Left kidney (tissue), 8 donors: ENCODE measurements at places on chromosomes 7 and 10.
A peak's percentile ranks its signal among the peaks of the same experiment; 100 is the strongest.

GRCh38 chr10:1063232-1063865 is 7.2 kb downstream of the WDR37 start:
- DNase-seq = no peak

DNA sequence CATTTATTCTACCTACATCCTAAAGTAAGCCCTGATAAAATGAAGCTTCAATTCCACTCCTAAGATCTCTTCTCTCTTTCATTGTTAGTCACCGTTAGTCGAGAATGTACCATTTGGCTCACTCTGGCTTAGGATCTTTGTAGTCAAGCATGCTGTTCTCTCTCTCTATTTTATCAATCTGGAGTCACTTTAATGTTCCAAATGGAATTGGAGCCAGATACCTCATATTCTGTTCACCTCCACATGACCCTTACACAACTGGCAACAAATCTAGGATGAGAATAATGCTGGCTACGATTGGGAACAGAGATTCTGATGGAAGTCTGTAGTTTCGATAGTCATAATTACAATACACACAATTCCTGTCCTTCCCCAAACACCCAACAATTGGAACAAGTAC is 213.7 kb downstream of the TWIST1 start:
- DNase-seq = no peak

DNA sequence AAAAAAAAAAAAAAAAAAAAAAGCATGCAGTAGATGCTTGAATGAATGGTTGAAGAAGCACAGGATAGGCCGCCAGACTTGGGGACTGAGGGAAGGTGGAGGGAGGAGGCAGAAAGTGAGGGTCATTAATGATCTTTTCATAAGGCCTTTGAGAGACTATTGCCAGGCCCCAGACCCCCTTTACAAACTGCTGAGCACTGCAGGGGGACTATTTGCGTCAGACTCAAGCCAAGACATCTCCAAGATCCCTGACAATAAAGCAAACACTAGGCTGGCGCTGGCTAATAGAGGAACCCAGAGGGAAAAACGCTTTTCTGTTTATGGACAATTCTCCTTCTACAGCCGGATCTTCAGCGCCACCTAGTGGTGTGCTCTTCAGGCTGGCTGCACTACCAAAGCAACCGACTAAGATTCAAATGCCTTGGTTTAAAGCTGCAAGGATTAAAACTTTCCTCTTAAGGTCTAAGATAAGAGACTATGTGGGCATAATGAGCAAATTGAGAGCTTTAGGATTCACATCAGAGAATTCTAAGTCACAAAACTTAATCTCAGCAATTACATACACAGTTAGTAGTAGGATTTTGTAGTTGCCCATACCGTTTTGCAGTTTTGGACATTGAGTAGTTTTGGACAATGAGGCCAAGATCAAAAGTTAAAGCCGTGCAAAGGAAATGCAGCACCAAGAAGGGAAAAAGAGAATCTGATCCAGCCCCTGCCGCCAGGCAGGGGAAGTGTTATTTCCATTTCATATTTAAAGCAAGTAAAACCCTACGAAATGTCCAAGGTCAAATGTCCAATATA is 17.9 kb upstream of the AGK start:
- peak; percentile 83 for DNase-seq

GRCh38 chr10:46308113-46308415 is 21.3 kb downstream of the ANTXRL start:
- no peak for DNase-seq

DNA sequence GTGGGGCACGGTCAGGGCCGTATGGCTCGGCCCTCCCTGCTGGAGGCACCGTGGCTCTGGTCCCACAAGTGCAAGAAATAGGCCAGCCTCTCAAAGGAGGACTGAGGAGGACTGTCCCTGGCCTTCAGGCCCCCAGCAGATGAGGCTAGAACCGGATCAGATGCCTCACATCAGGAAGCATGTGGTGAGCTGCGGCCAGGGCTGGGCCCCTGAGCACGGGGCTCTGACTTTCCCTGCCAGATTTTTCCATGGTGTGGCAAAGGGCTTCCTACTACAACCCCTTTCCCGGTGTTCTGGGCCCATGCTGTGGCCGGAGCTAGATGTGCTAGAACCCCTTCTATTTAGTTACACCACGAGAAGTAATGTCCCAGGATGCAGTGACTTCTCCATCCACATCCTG is 100.4 kb downstream of the TCERG1L start:
- DNase-seq = no peak

DNA sequence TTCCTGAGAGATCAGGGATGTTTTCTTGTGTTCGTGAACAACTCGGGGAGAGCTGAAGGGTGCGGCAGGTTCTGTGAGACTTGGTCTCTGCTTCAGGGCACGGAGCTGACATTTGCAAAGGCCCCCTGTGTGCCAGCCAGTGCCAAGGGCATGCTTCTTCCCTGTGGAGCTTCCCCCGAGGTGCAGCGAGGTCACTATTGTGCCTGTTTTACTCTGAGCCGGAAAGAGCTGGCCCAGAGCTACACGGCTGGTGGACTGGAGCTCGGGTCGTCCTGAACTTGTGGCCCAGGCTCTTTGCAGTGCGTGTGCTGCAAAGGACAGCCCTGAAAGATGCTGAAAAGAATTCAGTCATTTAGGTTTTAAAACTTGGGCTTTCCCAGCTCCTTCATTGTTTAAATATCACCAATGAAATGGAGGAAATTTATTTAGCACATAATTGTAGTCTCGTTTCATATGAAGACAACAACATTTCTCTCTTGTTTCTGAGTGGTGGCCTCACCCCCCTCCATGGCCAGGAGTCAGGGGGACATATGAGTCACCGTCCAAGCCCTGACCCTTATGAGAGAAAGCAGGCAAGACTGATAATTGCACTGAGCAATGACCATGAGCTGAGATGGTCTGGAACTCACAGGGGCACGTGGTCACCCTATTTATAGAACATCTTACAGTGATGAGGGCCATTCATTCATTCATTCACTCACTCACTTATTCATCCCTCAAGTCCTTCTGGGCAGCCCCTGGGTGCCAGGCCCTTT is 102.6 kb downstream of the PTPRE start:
- DNase-seq = no peak

- DNase-seq = no peak
Observed at GRCh38 chr7:776992-777727, 50.1 kb upstream of the PRKAR1B start.

DNA sequence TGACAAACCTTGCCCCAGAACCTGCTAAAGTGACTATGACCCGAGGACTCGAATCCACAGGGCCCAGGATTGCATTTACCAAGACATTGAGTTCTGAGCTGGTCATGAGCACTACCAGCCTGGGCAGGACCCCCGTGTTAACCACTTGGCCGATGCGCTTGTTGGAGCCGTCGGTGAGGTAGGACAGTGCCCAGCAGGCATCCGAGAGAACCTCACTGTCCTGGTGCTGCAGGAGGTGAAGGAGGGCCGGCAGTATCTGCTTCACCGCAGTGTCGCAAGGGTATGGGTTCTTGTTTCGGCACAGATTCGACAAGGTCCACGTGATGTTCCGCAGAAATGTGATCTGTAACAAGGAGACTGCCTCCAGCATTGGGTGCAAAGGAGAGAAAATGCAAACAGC is 19.7 kb downstream of the KPNA7 start:
- DNase-seq = no peak

DNA sequence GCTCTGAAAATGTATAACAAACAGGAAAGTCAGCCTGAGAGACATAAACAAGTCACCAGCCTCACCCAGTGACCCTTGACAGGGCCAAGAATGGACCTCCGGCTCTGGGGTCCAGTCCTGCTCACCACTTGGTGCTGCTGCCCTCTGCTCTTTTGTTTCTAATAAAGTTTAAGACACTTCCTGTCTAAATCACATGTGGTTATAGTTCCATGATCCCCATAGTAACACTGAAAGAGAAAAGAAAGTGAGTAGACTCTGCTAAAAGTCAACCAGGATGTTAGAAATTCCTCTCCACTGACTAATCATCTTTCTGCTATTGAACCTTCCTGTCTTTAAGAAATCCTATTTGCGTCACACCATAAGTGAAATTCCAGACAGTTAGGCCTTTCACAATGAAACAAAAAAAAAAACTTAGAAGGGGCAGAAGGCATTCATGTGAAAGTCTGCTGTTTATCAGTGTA is 179.2 kb upstream of the BET1 start:
- DNase-seq = peak; percentile 33

- peak; percentile 10 for DNase-seq
Observed at GRCh38 chr10:104028146-104028545, 57.5 kb downstream of the COL17A1 start.

DNA sequence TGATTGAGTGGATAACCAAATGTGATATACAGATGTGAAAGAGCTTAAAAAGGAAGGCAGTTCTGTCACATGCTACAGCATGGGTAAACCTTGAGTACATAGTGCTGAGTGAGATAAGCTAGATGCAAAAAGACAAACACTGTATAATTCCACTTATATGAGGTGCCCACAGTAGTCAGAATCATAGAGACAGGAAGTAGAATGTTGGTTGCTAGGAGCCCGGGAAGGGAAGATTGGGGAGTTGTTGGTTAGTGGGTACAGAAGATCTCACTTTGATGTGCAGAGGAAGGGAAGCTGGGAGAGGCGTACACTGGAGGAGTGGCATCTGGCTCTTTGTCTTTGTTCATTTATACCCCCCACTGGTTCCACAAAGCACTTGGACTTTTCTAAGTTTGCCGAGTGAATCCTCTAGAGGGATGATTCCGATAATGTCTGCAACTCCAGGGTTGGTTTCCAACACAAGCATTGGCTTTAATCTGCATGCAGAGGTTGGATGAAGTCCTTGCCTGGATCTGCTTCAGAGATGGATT is 39.5 kb downstream of the TSPAN14 start:
- no peak for DNase-seq

DNA sequence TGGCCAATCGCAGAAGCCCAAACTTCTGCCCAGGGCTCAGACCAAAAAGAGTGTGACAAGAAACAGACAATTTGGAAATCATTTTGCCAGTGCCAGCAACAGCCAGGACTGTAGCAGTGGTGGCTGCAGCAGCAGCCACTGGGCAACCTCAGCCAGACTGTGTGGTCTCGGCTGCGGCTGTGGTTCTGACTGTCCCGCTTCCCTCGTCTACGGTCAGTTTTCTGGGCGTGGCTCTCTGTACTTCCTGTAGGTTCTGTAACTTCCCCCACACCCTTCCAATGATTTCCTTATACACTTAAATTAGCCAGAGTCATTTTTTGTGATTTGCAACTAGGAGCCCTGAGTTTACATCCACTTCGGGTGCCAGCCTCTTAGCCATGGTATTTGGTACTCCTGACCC is 39.9 kb downstream of the CYTH3 start:
- DNase-seq = no peak

DNA sequence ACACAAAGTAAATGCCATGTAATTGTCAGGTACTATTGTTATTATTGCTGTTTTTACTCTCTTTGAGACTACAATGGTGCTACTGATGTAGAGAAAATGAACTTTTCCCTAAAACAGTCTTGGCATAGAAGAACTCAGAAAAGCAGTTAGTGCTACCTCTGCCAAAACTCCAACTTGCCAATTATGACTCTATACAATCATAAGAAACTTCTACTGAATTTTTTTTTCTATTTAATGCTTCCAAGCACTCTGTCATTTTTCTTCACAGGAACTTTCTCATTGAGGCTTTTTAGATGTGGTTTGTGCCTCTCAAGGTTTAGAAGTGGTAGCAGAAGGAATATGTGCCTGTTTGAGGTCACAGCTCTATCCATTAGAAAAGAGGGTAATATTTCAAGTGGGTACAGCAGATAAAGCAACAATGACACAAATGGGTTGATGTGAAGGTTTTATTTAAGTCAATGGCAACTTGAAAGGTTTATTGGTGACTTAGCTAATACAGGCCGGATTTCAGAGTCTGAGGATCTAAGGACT is 64.0 kb upstream of the FERD3L start:
- DNase-seq = no peak

DNA sequence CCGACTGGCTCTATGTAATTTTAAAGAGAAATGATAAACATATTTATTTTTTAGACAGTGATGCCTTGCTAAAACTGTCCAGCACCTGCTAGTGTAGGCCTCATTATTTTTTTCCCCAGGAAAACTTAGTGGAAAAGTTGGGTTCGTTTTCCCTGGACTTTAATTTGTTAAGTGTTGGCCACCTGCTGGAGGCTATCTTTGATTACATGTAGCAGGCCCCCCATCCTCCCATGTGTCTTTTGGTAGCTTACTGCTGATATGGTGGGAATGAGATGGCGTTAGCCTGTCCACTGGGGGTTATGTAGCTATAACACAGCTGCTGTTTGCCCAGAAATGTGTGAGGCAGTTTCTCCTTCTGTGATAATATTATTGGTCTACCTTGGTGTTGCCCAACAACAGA is 265.0 kb downstream of the SORCS3 start:
- no peak for DNase-seq

DNA sequence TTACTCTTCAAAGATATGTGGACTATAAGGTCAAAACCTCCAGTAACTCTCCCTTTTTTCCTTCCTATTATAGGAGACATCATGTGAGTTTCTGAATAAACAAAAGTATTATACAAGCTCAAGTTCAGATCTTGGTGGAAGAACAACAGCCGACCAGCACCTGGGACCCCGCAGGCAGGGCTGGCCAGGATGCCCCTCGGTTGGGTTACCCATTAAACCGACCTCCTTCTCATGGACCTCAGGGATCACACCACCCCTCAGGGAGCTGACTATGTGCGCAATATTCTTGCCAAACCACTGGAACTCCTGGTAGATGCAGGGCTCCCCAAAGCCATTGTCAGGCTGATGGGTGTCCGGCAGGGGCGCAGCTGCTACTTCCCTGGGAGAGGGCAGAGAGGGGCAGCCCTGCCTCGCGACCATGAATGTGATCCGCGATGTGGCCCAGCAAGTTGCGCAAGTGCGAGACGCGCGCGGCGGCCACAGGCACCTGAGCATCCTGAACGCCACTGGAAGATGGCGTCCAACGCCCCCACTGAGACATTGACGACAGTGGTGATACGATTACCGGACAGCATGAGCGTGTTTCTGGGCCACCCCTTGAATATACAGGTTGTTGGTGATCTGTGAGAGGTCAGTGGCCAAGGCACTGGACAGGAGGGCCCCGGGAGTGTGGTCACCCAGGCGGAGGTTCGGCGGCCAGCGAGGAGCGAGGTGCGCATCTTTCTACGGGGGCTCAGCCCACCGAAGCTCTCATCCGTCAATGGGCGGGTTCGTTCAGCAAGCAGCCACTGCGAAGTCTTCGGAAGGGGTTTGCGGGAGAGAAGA is 161.3 kb downstream of the IPMK start:
- DNase-seq = no peak

DNA sequence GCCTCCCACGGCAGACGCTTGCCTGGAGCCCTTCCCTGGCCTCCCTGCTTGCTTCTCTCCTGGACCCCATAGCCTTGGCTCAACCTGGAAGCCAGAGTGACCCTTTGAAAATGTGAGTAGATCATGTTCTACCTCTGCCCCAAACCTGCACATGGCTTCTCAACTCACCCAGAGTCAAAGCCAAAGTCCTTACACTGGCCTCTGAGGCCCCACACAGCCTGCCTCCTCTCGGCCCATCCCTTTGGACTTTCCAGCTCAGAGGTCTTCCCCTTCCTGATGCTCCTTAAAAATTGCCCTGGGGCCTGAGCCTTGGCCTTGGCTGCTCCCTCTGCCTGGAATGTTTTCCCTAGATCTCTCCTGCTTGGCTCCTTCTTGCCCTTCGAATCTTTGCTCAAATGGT is 32.5 kb downstream of the COL17A1 start:
- DNase-seq = no peak
